ENCODE measurements at places on chromosomes 11 and 22. TPM values are rescaled to one million over a fixed set of nuclear protein-coding genes. Genes with fewer than 3 reads are reported as not detected.

GRCh38 chr11:504053-504993 is 2.7 kb downstream of the RNH1 start:
- H3K4me3 ChIP-seq: no peak overlapping the region
- H3K27me3 ChIP-seq: no peaks in the 10 kb centered on the region
- peaks cover 44% of the 10 kb centered on the region for H3K4me1 ChIP-seq
- DNase-seq: no peak
- H3K27ac ChIP-seq: no peak overlapping the region

APLNR gene
- total RNA-seq: not detected

BCO2 gene
- 0.81 TPM for total RNA-seq

GRCh38 chr11:12271826-12272366 is 105.5 kb upstream of the PARVA start:
- no peak overlapping the region for H3K4me3 ChIP-seq
- H3K27me3 ChIP-seq: no peaks in the 10 kb centered on the region
- no peak overlapping the region for H3K27ac ChIP-seq
- H3K4me1 ChIP-seq: no peaks in the 10 kb centered on the region

DNA sequence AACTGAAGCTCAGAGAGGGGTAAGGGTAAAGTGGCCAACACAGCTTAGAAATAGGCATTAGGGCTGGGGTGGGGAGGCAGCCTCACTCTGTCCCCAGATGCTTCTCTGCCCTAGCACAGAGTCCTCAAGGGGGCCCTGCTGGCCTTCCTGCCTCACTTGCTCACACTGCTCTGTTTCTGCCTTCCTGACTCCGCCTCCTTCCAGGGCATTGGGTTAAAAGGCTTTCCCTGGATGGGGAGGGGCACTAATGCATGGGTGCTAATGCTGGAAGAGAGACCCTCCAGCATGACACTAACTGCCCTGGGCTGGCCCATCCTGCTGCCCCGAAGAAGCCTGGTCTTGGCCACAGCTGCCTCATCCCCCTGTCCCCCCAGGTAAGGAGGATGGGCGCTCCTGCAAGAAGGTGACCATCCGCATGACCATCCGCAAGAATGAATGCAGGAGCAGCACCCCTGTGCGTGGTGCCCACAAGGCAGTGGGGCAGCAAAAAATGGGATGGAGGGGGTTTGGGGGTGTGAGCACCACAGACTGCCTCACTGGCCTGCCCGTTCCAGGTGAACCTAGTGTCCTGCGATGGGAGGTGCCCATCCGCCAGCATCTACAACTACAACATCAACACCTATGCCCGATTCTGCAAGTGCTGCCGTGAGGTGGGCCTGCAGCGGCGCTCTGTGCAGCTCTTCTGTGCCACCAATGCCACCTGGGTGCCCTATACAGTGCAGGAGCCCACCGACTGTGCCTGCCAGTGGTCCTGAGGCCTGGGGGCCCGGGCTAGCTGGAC is 74.0 kb upstream of the MYOD1 start:
- no peaks in the 10 kb centered on the region for H3K4me1 ChIP-seq
- H3K4me3 ChIP-seq: no peak overlapping the region
- H3K27ac ChIP-seq: no peak overlapping the region
- DNase-seq: no peak
- peaks cover 3% of the 10 kb centered on the region for H3K27me3 ChIP-seq

DNA sequence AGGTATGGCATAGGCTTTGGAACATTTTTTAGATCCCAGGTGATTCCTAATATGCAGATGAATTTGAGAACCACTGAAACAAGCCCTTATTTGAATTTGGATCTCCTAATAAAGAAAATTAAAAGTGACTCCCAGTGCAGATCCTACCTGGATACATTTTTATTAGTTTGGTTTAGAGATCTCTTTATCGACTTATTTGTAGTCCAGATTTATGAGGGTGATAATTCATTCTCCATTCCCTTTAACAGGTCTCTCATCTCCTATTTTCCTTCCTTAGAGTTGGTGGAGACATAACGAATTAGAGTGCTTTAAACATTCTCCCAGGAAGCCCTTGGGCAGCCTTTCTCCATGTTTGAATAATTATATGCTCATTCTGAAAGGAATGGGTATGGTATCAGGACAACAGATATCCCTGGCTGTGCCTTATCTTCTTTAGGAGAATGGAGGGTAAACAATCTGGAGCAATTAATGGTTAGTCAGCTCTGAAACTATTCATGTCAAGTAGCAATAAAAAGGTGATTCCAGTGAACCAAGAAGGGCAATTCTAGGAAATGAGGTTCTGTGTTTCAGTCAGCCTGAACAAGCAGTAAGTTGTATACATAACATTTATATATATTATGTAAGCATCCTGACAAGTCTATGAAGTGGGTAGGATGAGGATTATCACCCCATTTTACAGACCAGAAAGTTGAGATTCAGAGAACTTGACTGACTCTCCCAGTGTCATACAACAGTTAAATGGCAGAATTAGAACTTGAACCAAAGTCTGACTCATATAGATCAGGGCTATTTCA is 53.9 kb upstream of the RCE1 start:
- DNase-seq: no peak
- no peaks in the 10 kb centered on the region for H3K4me1 ChIP-seq
- no peak overlapping the region for H3K4me3 ChIP-seq
- no peak overlapping the region for H3K27ac ChIP-seq
- H3K36me3 ChIP-seq: peaks cover 3% of the 10 kb centered on the region

GRCh38 chr11:111444040-111444439 is 65.0 kb upstream of the POU2AF1 start:
- DNase-seq: no peak
- no peaks in the 10 kb centered on the region for H3K27me3 ChIP-seq
- H3K27ac ChIP-seq: no peak overlapping the region

SYCE3 gene
- total RNA-seq: not detected

DNA sequence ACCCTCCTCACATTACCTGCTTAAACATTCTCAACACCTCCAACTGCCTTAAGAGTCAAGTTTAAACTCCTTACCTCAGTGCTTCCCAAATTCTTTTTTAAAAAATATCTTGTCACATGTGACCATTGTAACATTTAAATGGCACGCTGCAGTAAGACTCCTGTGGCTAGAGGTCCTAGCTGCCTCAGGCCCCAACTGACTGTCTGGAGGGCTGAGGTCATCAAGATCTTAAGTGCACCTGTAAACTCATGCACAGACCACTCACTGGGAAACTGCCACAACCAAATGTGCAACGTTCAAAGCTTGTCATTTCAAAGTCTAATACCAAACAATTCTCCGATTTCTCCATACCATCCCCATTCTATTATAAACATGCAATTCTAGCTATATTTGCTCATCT is 16.4 kb upstream of the CCDC34 start:
- H3K36me3 ChIP-seq: no peaks in the 10 kb centered on the region
- H3K4me3 ChIP-seq: no peak overlapping the region
- DNase-seq: no peak
- H3K27ac ChIP-seq: no peak overlapping the region

GRCh38 chr22:30421695-30422480 is 3.7 kb upstream of the MTFP1 start:
- no peaks in the 10 kb centered on the region for H3K27me3 ChIP-seq
- no peak overlapping the region for H3K27ac ChIP-seq
- H3K4me3 ChIP-seq: no peak overlapping the region
- H3K4me1 ChIP-seq: peaks cover 42% of the 10 kb centered on the region
- no peak for DNase-seq
- peaks cover 9% of the 10 kb centered on the region for H3K36me3 ChIP-seq

- peaks cover 2% of the 10 kb centered on the region for H3K27me3 ChIP-seq
- no peak for DNase-seq
- no peaks in the 10 kb centered on the region for H3K36me3 ChIP-seq
- no peaks in the 10 kb centered on the region for H3K4me1 ChIP-seq
- no peak overlapping the region for H3K4me3 ChIP-seq
Observed at GRCh38 chr11:36441610-36442208, 68.4 kb downstream of the TRAF6 start.

DNA sequence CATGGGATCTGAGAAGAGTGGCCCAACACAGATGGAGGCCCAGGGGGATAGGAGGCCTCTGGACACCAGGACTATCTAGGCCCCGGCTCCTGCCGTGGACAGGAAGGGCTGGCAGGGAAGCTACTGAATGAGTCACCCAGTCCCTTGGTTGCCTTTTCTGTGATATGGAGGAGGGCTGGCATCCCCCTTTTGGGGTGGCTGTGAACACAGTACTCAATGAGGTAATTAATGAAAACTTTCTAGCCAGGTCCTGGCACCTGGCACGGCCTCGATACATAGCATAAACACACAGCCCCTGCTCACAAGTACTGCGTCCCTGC is 163.2 kb downstream of the CHST1 start:
- DNase-seq: no peak
- H3K36me3 ChIP-seq: no peaks in the 10 kb centered on the region
- no peak overlapping the region for H3K4me3 ChIP-seq
- H3K27me3 ChIP-seq: no peaks in the 10 kb centered on the region
- no peaks in the 10 kb centered on the region for H3K4me1 ChIP-seq
- no peak overlapping the region for H3K27ac ChIP-seq

- H3K4me3 ChIP-seq: peak overlapping the region; percentile 65
- H3K4me1 ChIP-seq: peaks cover 32% of the 10 kb centered on the region
- no peaks in the 10 kb centered on the region for H3K27me3 ChIP-seq
- no peak for DNase-seq
- H3K27ac ChIP-seq: peak overlapping the region; percentile 53
Observed at GRCh38 chr11:46611526-46612304, 5.3 kb downstream of the HARBI1 start.

DNA sequence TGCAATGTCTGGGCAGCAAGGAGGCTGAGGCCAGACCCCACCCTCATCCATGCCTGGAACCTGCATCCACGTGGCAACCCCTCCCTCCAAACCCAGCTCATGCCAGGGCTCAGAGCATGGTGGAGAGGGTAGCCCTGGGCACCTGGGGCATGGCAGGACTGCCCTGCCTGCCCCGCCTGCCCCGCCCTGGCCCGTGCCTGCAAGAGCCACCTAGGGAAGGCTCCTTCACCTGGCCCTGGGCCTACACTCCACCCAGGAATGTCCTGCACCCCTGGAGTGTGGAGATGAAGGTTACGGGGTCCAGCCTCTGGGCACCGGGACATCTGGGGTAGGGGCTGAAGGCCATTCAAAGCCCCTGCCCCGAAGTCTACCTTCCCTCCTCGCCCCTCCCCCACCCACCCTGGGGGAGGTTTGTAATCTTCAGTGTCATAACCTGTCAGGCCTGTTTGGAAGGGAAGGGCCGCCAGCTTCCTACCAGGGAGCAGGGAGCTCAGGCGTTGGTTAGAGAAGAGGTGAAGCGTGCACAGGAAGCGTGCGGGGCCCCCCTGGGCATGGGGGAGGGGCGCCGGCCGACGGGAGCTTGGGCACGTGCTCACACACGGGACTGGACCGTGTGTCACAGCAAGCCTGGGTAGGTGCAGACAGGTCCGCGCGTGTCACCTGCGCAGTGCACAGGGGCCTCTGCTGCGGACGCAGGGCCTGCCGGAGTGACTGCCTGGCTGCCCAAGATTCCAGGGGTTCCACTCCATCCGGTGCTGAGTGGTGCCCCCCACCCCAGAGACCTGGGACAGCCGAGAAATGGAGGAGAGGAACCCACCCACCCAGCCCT is 30.7 kb upstream of the TH start:
- no peaks in the 10 kb centered on the region for H3K36me3 ChIP-seq
- H3K4me3 ChIP-seq: no peak overlapping the region
- no peaks in the 10 kb centered on the region for H3K27me3 ChIP-seq
- DNase-seq: no peak
- H3K27ac ChIP-seq: no peak overlapping the region
- H3K4me1 ChIP-seq: no peaks in the 10 kb centered on the region

DNA sequence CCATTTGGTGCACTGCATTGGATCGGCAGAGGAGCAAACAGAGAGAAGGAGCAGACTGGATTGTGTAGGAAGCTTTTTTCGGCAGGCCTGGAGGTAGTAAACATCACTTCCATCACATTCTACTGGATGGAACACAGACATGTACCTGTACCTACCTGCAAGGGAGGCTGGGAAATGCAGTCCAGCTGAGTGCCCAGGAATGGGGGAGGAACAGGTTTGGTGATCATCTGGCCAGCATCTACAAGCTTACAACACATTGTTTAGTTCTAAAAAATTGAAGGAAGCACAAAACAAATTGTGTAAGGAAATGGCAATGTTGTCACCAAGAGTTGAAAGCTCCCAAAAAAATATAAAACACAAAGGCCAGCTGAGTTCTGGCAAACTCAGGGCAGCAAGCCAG is 19.1 kb downstream of the SMIM38 start:
- no peaks in the 10 kb centered on the region for H3K36me3 ChIP-seq
- H3K27me3 ChIP-seq: no peaks in the 10 kb centered on the region
- no peaks in the 10 kb centered on the region for H3K4me1 ChIP-seq
- H3K27ac ChIP-seq: no peak overlapping the region
- no peak overlapping the region for H3K4me3 ChIP-seq

GRCh38 chr11:44628730-44629700 is 63.6 kb downstream of the CD82 start:
- no peak overlapping the region for H3K4me3 ChIP-seq
- no peaks in the 10 kb centered on the region for H3K4me1 ChIP-seq
- no peaks in the 10 kb centered on the region for H3K36me3 ChIP-seq
- no peak overlapping the region for H3K27ac ChIP-seq

DNA sequence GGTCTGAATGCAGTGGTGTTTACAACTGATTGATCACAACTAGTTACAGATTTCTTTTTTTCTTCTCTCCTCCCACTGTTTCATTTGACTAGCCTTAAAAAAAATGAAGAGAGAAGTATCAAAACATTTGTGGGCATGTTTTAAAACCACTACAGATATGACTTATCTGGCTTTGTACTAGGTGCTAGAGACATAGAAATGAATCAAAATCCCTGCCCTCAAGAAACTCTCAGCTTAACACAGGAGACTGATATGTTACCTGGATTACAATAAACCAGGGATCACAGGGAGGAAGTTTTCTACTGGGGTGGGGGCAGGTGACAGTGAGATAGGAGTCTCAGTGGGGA is 25.2 kb upstream of the CTR9 start:
- no peak overlapping the region for H3K4me3 ChIP-seq
- no peaks in the 10 kb centered on the region for H3K36me3 ChIP-seq
- no peaks in the 10 kb centered on the region for H3K27me3 ChIP-seq
- no peak overlapping the region for H3K27ac ChIP-seq

- no peaks in the 10 kb centered on the region for H3K27me3 ChIP-seq
- no peak overlapping the region for H3K4me3 ChIP-seq
- H3K4me1 ChIP-seq: no peaks in the 10 kb centered on the region
- no peak for DNase-seq
- H3K36me3 ChIP-seq: no peaks in the 10 kb centered on the region
Observed at GRCh38 chr11:73003088-73003487, 139.0 kb downstream of the FCHSD2 start.

DNA sequence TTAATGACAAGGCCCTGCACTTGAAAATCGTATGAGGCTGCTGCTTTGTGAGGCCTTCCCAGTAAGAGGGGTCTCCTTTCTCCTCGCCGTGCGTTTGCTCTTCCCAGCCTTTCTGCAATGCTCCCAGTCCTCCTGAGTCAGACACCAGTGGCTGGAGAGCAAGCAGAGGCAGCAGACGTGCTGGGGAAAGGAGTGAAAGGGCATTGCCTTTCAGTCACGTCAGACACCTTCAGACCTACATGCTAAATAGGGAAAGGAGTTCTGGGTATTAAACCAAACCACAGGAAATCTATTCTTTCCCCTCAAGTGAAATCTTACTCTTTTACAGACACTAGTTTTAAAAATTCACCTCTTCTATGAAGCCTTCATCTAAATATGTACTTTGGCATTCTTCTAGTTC is 274.8 kb downstream of the NTM start:
- no peaks in the 10 kb centered on the region for H3K27me3 ChIP-seq
- no peak for DNase-seq
- no peak overlapping the region for H3K4me3 ChIP-seq
- no peaks in the 10 kb centered on the region for H3K36me3 ChIP-seq
- no peaks in the 10 kb centered on the region for H3K4me1 ChIP-seq

- peaks cover 35% of the 10 kb centered on the region for H3K4me1 ChIP-seq
- no peak overlapping the region for H3K4me3 ChIP-seq
- H3K27ac ChIP-seq: no peak overlapping the region
- no peak for DNase-seq
- H3K36me3 ChIP-seq: peaks cover 9% of the 10 kb centered on the region
Observed at GRCh38 chr11:64337538-64338249, 2.3 kb upstream of the CCDC88B start.

CARD10 gene
- not detected for total RNA-seq

CCS gene
- 31.4 TPM for total RNA-seq
